ENCODE measurements at places on chromosomes 2 and 18.
A peak's percentile ranks its signal among the peaks of the same experiment; 100 is the strongest.

DNA sequence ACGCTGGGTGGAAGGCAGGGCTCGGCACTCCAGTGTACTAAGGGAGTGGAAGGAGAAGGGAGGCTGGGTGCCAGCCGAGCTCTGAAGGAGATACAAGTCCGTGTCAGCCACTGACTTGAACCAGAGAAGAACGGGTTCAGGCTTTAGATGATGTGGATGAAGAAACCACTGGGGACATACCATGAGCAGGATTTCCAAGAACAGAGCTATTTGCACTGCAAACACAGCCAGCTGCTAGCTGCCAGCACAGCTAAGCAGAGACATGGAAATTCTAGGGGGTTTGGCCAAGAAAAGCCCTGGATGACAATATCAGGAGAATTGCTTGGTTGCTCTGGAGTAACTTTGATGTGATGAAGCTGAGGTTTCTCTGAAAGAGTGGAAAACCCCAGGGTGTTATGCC lies 5.2 kb downstream of the CD207 start:
- DNase-seq, result no peak

DNA sequence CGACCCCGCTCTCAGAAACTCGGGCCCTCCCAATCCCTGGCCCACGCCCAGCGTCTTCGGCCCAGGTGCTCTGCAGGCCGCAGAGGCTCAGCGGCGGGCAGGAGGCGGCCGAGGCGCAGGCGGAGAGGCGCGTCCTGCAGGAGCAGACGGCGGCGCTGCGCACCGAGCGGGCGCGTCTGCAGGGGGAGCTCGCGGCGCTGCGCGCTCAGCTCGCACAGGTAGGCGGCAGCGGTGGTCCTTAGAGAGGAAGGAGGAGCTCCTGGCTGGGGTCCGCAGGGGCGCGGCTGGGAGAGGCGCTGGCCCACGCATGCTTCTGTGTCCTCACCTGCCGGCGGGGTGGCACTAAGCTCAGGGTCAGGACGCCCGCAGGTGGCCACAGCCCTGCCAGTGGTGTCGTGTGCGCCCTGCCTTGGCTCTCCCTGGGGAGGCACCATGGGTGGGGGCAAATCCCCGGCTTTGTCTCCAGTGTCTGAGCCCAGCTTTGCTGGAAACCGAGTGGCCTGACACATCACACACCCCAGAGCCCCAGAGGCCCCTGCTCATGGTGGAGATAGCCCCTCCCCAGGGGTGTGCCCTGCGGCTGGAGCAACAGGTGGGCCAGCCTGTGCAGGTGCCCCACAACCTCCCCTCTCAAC lies 14.9 kb upstream of the SNED1 start:
- DNase-seq, result peak; percentile 8

- no peak for DNase-seq
Measured at GRCh38 chr2:54392555-54393324, 63.4 kb upstream of the SPTBN1 start.

- peak; percentile 42 for DNase-seq
Measured at GRCh38 chr2:121649149-121649595, at the start of gene CLASP1. Gene CLASP1 (minus strand): TSS chr2:121649462. CDS start chr2:121605895, 43,567 bp downstream.

DNA sequence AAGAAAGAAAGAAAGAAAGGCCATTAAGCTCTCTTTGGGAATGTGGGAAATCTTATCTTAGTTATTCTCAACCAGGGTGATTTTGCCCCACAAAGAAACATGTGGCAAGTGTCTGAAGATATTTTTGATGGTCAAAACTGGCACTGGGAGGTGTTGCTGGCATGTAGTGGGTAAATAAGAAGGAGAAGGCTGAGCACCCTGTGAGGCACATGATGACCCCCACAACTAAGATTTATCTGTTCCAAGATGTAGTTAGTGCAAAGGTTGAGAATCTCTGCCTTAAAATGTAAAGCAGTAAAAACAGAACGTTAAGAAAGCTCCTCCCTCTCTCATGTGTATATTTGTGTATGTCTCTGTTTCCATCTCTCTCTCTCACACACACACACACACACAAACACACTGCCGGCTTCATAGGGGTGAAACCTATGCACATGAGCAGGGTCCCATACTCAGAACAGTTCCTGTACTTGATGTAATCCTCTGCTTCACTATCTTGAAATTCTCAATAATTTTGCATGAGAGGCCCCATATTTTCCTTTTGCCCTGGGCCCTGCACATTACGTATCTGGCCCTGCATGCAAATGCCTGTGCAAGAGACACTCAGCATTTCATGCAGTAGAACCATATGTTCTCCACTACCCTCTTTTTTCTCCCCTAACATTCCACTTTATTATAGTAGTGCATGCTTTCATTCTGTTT lies 94.3 kb downstream of the MREG start:
- DNase-seq, result no peak

GRCh38 chr2:33085646-33086045 lies 138.9 kb downstream of the LTBP1 start:
- no peak for DNase-seq

- DNase-seq, result no peak
Measured at GRCh38 chr2:51404226-51404625, 372.3 kb upstream of the NRXN1 start.

GRCh38 chr2:101698014-101698843 lies 722 bp downstream of the MAP4K4 start:
- DNase-seq, result no peak

GRCh38 chr2:23053601-23054000 lies 331.4 kb upstream of the KLHL29 start:
- DNase-seq, result no peak

GRCh38 chr2:205885492-205886099 lies 200.4 kb downstream of the INO80D start:
- peak; percentile 62 for DNase-seq

GRCh38 chr2:42754776-42755140 lies 9.2 kb downstream of the OXER1 start:
- no peak for DNase-seq

All from stimulated activated CD4-positive, alpha-beta T cell treated with anti-CD3 and anti-CD28 coated beads, Interleukin-1b, Interleukin-23, amount 100 ng/mL, for 48 hours (primary cell).